Activated CD8-positive, alpha-beta T cell treated with anti-CD3 and anti-CD28 coated beads, Interleukin-2, amount 10 ng/mL, durations not matched to agents 7 days and 5 days (primary cell): ENCODE measurements at places on chromosomes 3 and 15. TPM values are rescaled to one million over a fixed set of nuclear protein-coding genes. Genes with fewer than 3 reads are reported as not detected.

The C3orf70 gene
- total RNA-seq = 0.13 TPM

The DUOXA2 gene
- total RNA-seq = not detected

The NT5DC2 gene
- total RNA-seq = 53.1 TPM

The STRA6 gene
- total RNA-seq = not detected

The TMEM158 gene
- 0.13 TPM for total RNA-seq
